T-helper 2 cell treated with Interferon-gamma antibody and Interleukin-4, amounts not matched to agents 5 μg/mL and 100 μg/mL, for 36 hours (primary cell): ENCODE measurements at places on chromosomes 11 and 22.
A peak's percentile ranks its signal among the peaks of the same experiment; 100 is the strongest.

DNA sequence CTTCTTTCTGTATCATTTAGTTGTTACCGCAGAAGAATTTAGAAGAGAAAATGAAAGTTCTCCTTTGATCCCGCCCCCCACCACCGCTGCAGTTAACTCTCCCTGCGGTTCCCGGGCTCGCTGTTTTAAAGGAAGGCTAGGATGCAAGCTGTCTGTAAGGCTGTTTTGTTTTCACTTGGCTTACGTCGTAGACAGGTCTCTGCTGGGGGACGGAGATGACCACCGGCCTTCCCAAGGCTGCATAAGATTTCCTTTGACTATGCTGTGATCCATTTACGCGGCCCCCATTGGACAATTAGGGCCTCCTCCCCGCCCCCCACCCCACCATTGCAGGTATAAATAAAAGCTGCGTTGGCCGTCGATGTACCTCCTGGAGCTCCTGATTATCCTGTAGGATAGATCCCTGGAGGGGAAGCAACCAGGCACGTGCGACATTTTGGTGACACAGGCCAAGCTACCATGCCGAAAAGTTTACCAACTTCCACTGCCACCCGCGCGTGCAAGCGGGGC lies 1.4 kb upstream of the CPT1A start:
- peak overlapping the region; percentile 88 for H3K27ac ChIP-seq
- H3K4me1 ChIP-seq: peaks cover 29% of the 10 kb centered on the region
- H3K27me3 ChIP-seq: peaks cover 16% of the 10 kb centered on the region
- H3K4me3 ChIP-seq: peak overlapping the region; percentile 90
- DNase-seq: peak; percentile 51
- H3K36me3 ChIP-seq: no peaks in the 10 kb centered on the region

- H3K36me3 ChIP-seq: no peaks in the 10 kb centered on the region
- no peaks in the 10 kb centered on the region for H3K27me3 ChIP-seq
- H3K4me3 ChIP-seq: no peak overlapping the region
- DNase-seq: no peak
- no peaks in the 10 kb centered on the region for H3K4me1 ChIP-seq
Measured at GRCh38 chr11:94557992-94558391, 9.2 kb upstream of the PIWIL4 start.

GRCh38 chr22:38429499-38430068 lies 25.4 kb downstream of the KCNJ4 start:
- no peak overlapping the region for H3K4me3 ChIP-seq
- no peaks in the 10 kb centered on the region for H3K4me1 ChIP-seq
- H3K27me3 ChIP-seq: no peaks in the 10 kb centered on the region
- H3K27ac ChIP-seq: no peak overlapping the region

GRCh38 chr11:92432515-92432914 lies 207.9 kb downstream of the FAT3 start:
- H3K36me3 ChIP-seq: no peaks in the 10 kb centered on the region
- H3K27ac ChIP-seq: no peak overlapping the region
- DNase-seq: no peak
- no peak overlapping the region for H3K4me3 ChIP-seq
- no peaks in the 10 kb centered on the region for H3K4me1 ChIP-seq
- no peaks in the 10 kb centered on the region for H3K27me3 ChIP-seq

- no peak overlapping the region for H3K27ac ChIP-seq
- no peaks in the 10 kb centered on the region for H3K27me3 ChIP-seq
- H3K4me3 ChIP-seq: no peak overlapping the region
- DNase-seq: no peak
Measured at GRCh38 chr11:72833811-72834493, 19.7 kb downstream of the ATG16L2 start.

GRCh38 chr11:38278457-38279141 lies 1680.6 kb upstream of the RAG2 start:
- H3K36me3 ChIP-seq: no peaks in the 10 kb centered on the region
- no peak overlapping the region for H3K4me3 ChIP-seq
- DNase-seq: no peak
- H3K27me3 ChIP-seq: no peaks in the 10 kb centered on the region

DNA sequence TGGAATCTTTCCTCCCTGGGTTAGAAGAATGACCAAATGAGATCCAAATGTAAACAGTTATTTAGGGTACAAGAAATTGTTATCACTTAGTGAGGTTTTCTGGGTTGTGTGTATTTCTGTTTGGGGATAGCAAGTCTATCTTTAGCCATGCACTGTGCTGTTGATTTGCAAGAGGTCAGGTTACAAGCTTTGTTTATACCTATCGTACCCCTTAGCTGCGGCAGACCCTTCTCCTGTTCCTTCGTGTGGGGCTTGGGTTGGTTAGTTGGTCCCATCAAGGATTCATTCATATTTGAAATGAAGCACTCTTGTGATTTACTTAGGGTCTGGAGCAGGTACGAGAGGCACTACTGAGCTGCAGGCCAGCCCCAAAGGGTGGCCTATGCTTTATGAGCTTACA lies 72.6 kb downstream of the USP35 start:
- no peak for DNase-seq
- H3K4me3 ChIP-seq: no peak overlapping the region
- no peak overlapping the region for H3K27ac ChIP-seq
- H3K36me3 ChIP-seq: peaks cover 47% of the 10 kb centered on the region

- peaks cover 13% of the 10 kb centered on the region for H3K4me1 ChIP-seq
- no peak overlapping the region for H3K4me3 ChIP-seq
- no peak overlapping the region for H3K27ac ChIP-seq
Measured at GRCh38 chr11:77130763-77131513, 2.9 kb downstream of the MYO7A start.

DNA sequence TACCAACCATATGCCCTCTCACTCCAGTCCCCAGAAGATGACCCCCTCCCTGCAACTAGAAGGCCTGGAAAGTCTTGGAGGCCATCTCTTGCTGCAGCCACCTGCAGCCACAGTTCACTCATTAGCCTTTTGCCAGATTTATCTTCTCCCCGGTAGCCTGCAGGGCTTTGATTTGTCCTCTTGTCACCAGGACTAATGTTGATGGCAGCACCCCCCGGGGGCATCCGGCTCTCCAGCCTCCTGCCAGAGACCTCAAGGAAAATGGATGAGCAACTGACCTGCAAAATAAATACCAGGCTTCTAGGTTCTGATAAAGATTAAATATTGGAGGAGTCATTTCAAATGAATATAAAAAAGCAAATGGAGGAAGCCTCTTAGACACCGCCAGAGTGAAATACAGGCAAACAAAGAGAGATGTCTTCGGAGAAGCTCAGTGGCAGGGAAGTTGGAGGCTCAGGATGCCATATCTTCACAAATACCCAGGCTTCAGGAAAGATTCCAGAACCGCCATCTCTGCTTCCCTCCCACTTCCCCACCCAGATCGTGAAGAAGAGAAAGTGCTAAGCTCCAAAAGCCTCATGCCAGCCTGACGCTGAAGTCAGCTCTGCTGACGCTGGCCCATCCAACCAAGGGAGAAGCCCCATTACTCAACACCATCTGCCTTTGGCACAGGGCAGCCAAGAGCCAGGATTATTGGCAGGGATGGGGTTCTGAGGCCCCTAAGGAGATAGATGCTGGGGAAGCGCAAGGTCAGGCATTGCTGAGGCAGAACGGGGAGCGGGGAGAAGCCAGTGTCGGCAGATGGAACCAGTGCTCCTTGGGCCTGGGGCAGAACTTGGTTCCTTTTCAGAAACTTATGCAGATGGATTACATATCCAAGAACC lies 362.7 kb downstream of the CADM1 start:
- no peaks in the 10 kb centered on the region for H3K4me1 ChIP-seq
- peaks cover 11% of the 10 kb centered on the region for H3K27me3 ChIP-seq
- no peak overlapping the region for H3K4me3 ChIP-seq
- H3K36me3 ChIP-seq: no peaks in the 10 kb centered on the region
- no peak for DNase-seq
- H3K27ac ChIP-seq: no peak overlapping the region

- no peak for DNase-seq
Measured at GRCh38 chr11:46912526-46913150, 5.7 kb downstream of the LRP4 start.

GRCh38 chr11:68127714-68128681 lies 6.8 kb upstream of the CHKA start:
- peaks cover 23% of the 10 kb centered on the region for H3K27me3 ChIP-seq
- H3K27ac ChIP-seq: no peak overlapping the region
- DNase-seq: no peak
- peaks cover 4% of the 10 kb centered on the region for H3K36me3 ChIP-seq
- H3K4me3 ChIP-seq: no peak overlapping the region

- H3K36me3 ChIP-seq: peaks cover 48% of the 10 kb centered on the region
- no peak overlapping the region for H3K27ac ChIP-seq
Measured at GRCh38 chr11:121300972-121301699, 8.6 kb downstream of the SC5D start.

GRCh38 chr11:16297332-16297731 lies 59.0 kb downstream of the SOX6 start:
- H3K36me3 ChIP-seq: no peaks in the 10 kb centered on the region
- no peaks in the 10 kb centered on the region for H3K27me3 ChIP-seq
- H3K27ac ChIP-seq: no peak overlapping the region
- DNase-seq: no peak

DNA sequence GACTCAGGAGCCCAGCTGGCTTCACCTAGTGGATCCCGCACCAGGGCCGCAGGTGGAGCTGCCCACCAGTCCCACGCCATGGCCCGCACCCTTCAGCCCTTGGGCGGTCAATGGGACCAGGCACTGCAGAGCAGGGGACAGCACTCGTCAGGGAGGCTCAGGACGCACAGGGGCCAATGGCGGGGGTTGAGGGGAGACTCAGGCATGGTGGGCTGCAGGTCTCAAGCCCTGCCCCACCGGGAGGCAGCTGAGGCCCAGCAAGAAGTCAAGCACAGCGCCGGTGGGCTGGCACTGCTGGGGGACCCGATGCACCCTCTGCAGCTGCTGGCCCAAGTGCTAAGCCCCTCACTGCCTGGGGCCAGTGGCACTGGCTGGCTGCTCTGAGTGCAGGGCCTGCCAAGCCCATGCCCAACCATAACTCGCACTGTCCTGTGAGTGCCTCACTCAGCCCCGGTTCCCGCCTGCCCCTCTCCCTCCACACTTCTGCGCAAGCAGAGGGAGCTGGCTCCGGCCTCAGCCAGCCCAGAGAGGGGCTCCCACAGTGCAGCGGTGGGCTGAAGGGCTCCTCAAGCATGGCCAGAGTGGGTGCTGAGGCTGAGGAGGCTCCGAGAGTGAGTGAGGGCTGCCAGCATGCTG lies 111.7 kb upstream of the PGR start:
- no peaks in the 10 kb centered on the region for H3K36me3 ChIP-seq
- no peak for DNase-seq
- H3K27me3 ChIP-seq: no peaks in the 10 kb centered on the region
- H3K27ac ChIP-seq: no peak overlapping the region
- no peaks in the 10 kb centered on the region for H3K4me1 ChIP-seq

GRCh38 chr11:116536416-116536815 lies 236.4 kb downstream of the BUD13 start:
- no peaks in the 10 kb centered on the region for H3K36me3 ChIP-seq
- H3K4me3 ChIP-seq: no peak overlapping the region
- H3K4me1 ChIP-seq: no peaks in the 10 kb centered on the region
- peaks cover 6% of the 10 kb centered on the region for H3K27me3 ChIP-seq

GRCh38 chr11:196786-197731 lies 4.2 kb downstream of the SCGB1C1 start:
- no peak overlapping the region for H3K27ac ChIP-seq
- DNase-seq: peak; percentile 3

DNA sequence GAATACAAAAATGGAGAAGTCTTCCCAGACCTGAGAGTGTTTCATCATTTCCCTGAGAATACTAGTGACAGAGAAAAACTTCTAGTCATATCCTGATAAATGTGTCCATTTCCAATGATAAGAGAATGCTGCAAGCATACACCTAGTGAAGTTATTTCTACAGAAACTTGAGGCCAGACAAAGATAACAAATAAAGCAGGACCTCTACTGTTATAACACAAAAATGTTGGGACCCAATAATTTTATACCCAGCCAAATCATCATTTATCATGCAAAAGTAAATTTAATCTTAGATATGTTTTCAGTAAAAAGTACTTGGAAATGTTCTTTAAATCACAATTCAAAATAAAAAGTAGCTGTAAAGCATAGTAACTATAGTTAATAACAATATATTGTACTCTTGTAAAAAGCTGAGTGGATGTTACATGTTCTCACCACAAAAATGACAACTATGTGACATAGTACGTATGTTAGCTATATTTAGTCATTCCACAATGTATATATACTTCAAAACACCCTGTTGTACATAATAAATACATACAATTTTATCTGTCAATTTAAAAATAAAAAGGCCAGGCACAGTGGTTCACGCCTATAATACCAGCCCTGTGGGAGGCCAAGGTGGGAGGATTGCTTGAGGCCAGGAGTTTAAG lies 12.6 kb downstream of the RRAS2 start:
- H3K27ac ChIP-seq: no peak overlapping the region
- peaks cover 12% of the 10 kb centered on the region for H3K4me1 ChIP-seq
- no peak for DNase-seq
- no peaks in the 10 kb centered on the region for H3K27me3 ChIP-seq
- H3K36me3 ChIP-seq: peaks cover 37% of the 10 kb centered on the region

- no peak overlapping the region for H3K4me3 ChIP-seq
- H3K4me1 ChIP-seq: peaks cover 26% of the 10 kb centered on the region
- H3K27ac ChIP-seq: no peak overlapping the region
- no peaks in the 10 kb centered on the region for H3K27me3 ChIP-seq
Measured at GRCh38 chr11:128420265-128420664, 167.1 kb downstream of the ETS1 start.

- no peak overlapping the region for H3K4me3 ChIP-seq
- no peaks in the 10 kb centered on the region for H3K27me3 ChIP-seq
- DNase-seq: no peak
- H3K4me1 ChIP-seq: no peaks in the 10 kb centered on the region
Measured at GRCh38 chr11:107102692-107103477, 84.6 kb upstream of the GUCY1A2 start.

- H3K27ac ChIP-seq: no peak overlapping the region
- H3K4me3 ChIP-seq: no peak overlapping the region
- H3K4me1 ChIP-seq: peaks cover 9% of the 10 kb centered on the region
- no peaks in the 10 kb centered on the region for H3K36me3 ChIP-seq
Measured at GRCh38 chr11:47004595-47005033, 68.1 kb downstream of the CSTPP1 start.

DNA sequence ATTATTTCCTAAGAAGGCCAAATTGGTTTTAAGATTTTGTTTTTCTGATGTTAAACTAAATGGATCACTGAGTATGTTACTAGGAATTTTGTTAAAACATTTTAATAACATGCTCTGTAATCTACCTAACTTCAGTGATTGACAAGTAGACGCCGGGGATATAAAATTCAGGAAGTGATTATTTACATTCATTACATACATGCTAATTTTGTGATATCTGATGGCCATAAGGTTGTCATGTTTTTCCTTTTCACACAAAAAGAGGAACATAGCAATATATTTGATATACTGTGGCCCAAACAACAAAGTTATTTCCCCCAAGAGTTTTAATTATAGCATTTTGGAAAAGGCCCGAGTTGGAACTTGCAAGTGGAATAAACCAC lies 12.1 kb downstream of the SCUBE1 start:
- H3K36me3 ChIP-seq: no peaks in the 10 kb centered on the region
- no peak overlapping the region for H3K27ac ChIP-seq
- peaks cover 6% of the 10 kb centered on the region for H3K27me3 ChIP-seq
- H3K4me3 ChIP-seq: no peak overlapping the region
- H3K4me1 ChIP-seq: peaks cover 4% of the 10 kb centered on the region
- DNase-seq: no peak

DNA sequence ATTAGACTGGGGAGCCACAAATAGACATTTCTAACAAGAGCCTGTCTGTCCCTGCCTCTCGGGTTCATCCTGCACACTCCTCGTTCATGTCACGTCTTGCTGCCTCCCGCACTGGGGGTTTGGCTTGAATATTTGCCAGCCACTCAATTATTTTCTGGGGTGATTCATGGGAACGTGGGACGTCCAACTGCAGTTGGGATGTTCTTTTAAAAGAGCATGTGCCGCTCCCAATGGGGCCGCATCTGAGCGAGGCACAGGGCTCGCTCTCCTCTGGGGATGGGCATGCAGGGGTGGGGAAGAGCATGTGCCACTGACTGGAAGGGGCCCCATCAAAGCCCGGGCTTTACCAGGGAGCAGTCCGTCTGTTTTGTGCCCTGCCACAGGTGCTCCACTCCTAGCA lies 43.4 kb downstream of the PARVG start:
- H3K27me3 ChIP-seq: peaks cover 5% of the 10 kb centered on the region
- DNase-seq: no peak
- no peaks in the 10 kb centered on the region for H3K4me1 ChIP-seq
